Activated CD8-positive, alpha-beta memory T cell treated with anti-CD3 and anti-CD28 coated beads for 4 hours (primary cell): ENCODE measurements at places on chromosomes 6 and 20.

- no peak for DNase-seq
Observed at GRCh38 chr6:50047026-50047425, 2.7 kb downstream of the DEFB112 start.

DNA sequence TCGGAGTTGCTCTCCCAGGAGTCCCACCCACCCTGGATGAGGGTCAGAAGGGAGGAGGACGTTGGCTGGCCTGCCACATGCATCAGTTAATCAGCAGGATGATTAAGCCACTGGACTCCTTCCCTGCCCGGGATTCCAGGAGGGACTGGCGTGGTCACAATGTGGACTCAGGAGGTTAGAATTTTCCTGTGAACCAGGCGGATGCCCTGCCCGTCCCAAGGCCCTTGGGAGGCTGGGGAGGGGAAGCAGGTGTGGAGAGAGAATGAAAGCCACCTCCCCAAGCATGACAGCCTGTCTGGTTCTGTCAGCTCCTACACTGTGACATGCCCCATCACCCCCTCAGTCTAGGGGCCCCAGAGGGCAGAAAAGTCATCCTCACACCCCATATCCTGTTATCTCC, 11.6 kb upstream of the ITPR3 start:
- no peak for DNase-seq

GRCh38 chr6:6455272-6455671, 133.2 kb upstream of the LY86 start:
- DNase-seq, result no peak

- DNase-seq, result no peak
Observed at GRCh38 chr20:24756292-24757025, 192.6 kb upstream of the CST7 start.

- DNase-seq, result no peak
Observed at GRCh38 chr6:135438907-135439535, 58.5 kb downstream of the AHI1 start.

GRCh38 chr6:92587525-92587924, 831.8 kb downstream of the EPHA7 start:
- DNase-seq, result no peak

GRCh38 chr20:37438464-37439222, 82.4 kb upstream of the NNAT start:
- no peak for DNase-seq

GRCh38 chr6:100115407-100116101, 121.5 kb upstream of the MCHR2 start:
- no peak for DNase-seq

- no peak for DNase-seq
Observed at GRCh38 chr6:106731144-106731842, 101.9 kb downstream of the QRSL1 start.

GRCh38 chr6:100258752-100259151, 206.0 kb downstream of the SIM1 start:
- DNase-seq, result no peak

- DNase-seq, result no peak
Observed at GRCh38 chr20:38313676-38314075, 9.7 kb downstream of the BPI start.

DNA sequence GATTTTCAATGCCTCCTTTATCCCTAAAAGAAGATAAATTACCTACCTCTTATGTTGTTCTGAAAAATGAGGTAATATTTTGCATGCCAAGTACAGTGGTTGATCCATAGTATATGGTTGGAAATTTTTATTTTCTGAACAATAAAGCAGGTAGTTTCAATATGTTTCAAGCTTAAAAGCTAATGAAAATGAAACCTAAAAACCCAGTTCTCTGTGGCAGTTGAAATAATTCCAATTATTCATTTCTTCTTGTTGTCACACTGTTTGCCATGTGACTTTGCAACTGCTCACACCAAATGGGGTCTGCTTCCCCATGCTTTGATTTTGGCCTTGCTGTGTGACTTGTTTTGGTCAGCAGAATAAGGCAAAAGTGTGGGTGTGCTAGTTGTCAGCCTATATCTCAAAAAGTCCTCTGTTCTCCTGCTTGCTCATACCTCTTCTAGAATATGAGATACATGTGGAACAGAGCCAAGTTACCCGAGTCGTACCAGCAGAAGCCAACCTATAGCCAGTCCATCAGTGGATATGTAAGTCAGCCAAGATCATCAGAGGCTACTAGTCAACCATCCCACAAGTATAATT, 197.2 kb upstream of the THEMIS start:
- no peak for DNase-seq

GRCh38 chr6:120219339-120219738, 869.8 kb upstream of the MAN1A1 start:
- DNase-seq, result no peak

- no peak for DNase-seq
Observed at GRCh38 chr6:141426400-141426980, 706.2 kb upstream of the GJE1 start.

- DNase-seq, result no peak
Observed at GRCh38 chr6:132388291-132388690, 13.0 kb downstream of the MOXD1 start.

DNA sequence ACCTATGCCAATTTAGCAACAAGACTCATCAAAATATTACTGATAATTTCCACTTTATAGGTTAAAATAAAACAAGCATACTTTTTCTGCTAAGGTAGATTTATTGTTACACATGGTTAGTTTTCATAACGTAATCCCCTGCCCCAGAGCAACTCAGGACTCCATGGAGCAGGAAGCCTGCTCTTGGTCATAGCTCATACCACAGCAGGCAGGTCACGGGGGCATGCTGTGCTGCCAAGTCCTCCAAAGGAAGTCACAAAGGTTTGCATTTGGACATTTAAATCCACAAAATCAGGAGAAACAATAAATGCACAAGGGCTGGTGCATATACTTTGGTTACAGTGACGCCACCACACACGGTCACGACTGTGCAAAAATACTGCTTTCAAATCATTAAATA, 12.5 kb downstream of the GZF1 start:
- no peak for DNase-seq

- no peak for DNase-seq
Observed at GRCh38 chr6:161215876-161216615, 57.8 kb downstream of the AGPAT4 start.

GRCh38 chr6:54335871-54336270, 27.6 kb downstream of the TINAG start:
- no peak for DNase-seq

DNA sequence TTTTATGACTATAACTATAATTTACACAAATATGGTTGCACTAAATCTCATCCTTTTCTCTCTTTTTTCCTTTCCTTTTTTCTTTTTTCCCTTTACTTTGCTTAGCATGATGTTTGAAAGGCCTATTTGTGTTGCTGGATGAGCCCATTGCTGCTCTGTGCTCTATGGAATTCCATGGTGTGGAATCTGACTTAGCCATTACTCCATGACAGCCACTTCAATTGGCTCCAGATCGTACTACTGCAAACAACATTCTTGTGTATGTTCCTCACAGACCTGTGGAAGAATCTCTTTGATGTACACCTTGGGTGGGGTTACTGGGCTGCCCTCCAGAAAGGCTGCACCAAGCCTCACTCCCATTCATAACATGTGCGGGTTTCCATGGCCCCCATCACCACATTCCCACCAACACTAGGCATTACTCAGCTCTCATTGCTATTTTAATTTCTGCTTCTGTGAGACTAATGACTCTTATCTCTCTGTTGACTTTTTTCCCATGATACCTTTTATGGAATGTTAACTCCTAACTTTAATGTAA, 979.0 kb downstream of the KIF16B start:
- DNase-seq, result no peak

- DNase-seq, result no peak
Observed at GRCh38 chr6:14590586-14590985, 473.0 kb downstream of the CD83 start.

- no peak for DNase-seq
Observed at GRCh38 chr20:11001764-11002540, 328.2 kb upstream of the JAG1 start.

DNA sequence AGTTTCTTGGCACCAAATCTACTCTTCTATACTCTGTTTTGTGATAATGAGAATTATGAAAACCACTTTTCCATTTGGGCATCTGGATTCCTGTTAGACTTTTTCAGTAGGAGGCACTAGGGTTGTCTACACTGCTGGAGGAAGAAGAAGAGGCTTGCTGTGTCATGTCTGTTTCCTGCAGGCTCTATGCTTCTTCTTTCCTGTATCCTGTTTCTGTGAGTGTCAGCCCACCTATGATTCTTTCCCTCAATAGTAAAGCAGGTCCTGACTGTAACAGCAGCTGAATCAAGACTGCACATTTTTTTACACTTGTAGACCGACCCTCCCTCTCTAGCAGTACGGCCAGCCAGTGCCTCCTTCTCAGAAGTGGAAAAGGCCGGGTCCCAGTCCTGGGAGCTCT, 603.9 kb downstream of the HDGFL1 start:
- no peak for DNase-seq

- no peak for DNase-seq
Observed at GRCh38 chr20:13059398-13060136, 50.8 kb downstream of the SPTLC3 start.

GRCh38 chr6:17086469-17086868, 15.4 kb upstream of the STMND1 start:
- no peak for DNase-seq

GRCh38 chr20:62428396-62429295, 1.3 kb upstream of the RBBP8NL start:
- DNase-seq, result no peak

- no peak for DNase-seq
Observed at GRCh38 chr6:70351461-70351860, 48.6 kb upstream of the COL9A1 start.

DNA sequence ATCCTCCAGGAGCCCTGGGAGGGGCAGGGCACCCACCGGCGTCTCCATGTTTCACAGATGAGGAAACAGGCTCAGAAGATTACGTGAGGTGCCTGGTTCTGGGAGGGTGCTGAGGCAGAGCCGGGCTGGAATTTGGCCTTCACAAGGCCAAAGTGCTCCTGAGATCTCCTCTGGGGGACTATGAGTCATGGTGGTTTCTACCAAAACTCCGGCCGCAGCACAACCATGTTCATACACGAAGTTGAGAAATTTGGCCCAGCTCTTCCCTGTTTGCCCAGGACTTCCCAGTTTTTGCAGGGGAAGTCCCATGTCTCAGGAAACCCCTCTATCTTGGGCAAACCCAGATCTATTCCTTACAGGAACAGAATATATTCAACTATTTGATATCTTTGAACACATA, 172.9 kb upstream of the CDYL start:
- DNase-seq, result no peak

DNA sequence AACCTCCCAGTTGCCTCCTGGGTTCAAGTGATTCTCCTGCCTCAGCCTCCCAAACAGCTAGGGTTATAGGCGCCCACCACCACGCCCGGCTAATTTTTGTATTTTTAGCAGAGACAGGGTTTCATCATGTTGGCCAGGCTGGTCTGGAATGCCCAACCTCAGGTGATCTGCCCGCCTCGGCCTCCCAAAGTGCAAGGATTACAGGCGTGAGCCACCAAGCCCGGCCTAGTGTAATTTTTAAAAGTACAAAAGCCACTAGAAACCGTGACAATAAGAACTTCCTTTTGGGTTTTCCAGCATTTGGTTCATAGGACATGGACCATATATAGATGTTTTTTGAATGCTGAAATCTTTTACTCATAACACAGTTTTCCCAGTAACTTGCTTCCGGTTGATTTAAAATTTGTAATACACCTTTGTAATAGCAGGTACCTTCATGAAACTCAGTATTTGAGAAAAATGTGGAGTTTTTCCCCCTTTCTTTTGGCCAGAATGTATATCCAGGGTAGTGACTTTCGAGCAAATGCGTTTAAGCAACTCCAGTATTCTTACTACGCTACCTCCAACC, 467 bp downstream of the PXT1 start:
- DNase-seq, result no peak

DNA sequence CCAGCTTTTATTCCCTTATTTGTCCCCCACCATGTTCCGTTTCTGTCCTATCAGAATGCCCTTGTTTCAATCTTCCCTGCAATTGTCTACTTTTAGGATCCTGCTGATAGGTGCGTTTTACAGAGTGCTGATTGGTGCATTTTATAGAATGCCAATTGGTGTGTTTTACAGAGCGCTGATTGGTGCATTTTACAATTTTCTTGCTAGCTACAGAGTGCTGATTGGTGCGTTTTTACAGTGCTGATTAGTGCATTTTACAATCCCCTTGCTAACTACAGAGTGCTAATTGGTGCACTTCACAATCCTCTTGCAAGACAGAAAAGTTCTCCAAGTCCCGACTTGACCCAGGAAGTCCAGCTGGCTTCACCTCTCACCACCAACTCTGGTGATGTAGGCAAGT, 161.6 kb upstream of the CDYL start:
- no peak for DNase-seq

DNA sequence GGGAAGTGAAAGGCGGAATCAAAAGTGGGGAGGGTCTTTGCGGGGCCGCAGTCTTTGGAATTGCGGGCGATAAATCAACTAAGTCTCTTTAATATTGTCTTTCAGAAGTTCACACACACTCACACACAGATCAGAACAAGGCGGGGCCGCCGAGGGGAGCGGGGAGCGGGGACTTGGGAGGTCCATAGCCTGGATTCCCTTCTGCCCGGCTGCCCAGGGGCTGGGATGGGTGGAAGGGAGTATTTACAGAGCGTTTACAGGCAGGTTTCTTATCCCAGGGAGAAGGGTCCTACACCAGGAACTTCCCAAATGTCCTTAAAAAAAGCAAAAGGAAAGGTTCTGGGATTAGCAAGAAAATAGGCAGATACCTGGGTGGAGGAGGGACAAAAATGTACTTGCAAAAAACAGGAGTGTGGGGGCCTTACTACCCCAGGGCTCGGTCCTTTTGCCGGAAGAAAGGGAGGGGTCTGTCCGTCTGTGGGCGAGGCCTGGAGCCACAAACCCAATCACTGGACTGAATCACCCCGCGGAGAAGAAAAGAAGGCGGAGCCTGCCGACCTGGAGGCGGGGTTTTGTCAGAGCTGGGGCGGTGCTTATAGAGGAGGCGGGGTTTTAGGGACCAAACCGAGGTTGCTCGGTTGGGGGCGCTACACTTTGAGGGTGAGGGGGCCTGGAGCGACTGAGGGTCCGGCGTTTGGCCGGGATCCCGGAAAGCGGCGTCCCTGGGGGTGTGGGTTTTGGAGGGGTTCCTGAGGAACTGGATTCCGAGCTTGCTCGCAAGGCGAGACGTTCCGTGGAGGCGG, 3.2 kb downstream of the PRRT1 start:
- peak; percentile 31 for DNase-seq

- DNase-seq, result peak; percentile 2
Observed at GRCh38 chr6:142207265-142207877, 60.3 kb downstream of the VTA1 start.

DNA sequence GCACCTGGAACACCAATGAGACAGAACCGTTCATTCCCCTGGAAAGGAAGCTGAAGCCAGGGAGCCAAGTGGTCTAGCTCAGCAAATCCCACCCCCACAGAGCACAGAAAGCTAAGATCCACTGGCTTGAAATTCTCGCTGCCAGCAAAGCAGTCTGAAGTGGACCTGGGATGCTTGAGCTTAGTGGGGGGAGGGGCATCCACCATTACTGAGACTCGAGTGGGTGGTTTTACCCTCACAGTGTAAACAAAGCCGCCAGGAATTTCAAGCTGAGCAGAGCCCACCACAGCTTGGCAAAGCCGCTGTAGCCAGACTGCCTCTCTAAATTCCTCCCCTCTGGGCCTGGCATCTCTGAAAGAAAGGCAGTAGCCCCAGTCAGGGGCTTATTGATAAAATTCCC, 53.1 kb downstream of the KIF16B start:
- DNase-seq, result no peak
